ENCODE measurements at places on chromosomes 4 and X.

DNA sequence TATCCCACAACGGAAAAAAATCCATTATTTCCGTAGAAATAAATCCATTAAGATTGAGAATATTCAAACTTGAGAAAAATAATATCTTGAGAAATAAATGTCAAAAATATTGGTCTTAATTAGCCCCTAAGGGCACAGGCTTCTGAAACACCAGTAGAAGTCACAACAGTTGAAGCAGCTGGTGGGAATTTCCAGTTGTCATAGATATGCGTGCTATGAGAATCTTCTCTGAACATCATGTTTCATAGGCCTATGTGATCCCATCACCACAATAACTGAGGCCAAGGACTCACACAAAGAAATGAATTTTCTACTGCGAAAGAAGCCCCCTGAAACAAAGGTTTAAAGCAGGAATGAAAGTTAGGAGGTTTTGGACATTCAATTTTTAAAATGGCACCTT lies 292.0 kb downstream of the DTHD1 start:
- peak; percentile 6 for DNase-seq

GRCh38 chr4:104941661-104942062 lies 205.0 kb upstream of the TET2 start:
- peak; percentile 2 for DNase-seq

DNA sequence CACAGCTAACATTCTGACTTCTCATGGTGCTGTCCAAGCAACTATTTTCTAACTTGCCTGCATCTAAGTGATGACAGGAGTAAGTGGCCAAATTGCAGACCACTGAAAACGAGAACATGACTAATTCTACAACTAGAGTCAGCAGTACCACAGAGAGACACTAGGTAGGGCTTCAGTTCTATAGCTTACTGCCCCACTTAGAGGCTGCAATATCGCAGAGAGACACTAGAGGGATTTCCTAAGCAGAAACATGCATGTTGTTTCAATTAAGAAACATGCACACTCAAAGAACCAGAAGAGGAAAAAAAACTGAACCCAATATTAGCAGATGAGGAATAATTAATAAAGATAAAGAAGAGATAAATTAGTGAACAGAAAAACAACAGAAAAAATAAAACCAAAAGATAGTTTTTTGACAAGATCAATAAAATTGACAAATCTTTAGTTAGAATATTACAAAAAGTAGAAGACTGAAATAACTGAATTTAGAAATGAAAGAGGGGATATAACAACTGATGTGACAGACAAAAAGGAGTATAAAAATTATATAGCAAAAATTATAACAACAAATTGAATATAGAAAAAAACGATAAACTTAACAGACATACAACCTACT lies 100.8 kb downstream of the SPIN4 start:
- DNase-seq = peak; percentile 24

GRCh38 chr4:101835121-101835904 lies 44.8 kb downstream of the BANK1 start:
- DNase-seq = no peak

DNA sequence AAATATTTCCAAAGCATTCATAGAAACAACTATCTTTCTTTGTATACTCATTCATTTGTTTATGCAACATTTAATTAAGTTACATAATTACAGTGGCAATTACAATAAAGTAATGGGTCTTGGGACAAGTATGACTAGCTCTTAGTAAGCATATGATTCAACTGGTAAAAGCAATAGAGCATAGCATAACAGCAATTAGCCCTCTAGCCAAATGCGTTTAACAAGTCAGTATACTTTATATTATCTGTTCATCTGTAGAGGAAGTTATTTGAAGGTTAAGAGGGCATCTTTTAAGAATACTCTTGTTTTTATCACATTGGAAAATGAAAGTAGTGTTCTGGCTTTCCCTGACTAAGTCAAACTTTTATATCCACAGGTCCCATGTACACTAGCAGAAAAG lies 198.1 kb upstream of the UGT8 start:
- no peak for DNase-seq

- no peak for DNase-seq
Observed at GRCh38 chr4:109748114-109748513, 18.2 kb upstream of the PLA2G12A start.

- DNase-seq = no peak
Observed at GRCh38 chrX:106363214-106363613, 195.1 kb downstream of the PWWP3B start.

DNA sequence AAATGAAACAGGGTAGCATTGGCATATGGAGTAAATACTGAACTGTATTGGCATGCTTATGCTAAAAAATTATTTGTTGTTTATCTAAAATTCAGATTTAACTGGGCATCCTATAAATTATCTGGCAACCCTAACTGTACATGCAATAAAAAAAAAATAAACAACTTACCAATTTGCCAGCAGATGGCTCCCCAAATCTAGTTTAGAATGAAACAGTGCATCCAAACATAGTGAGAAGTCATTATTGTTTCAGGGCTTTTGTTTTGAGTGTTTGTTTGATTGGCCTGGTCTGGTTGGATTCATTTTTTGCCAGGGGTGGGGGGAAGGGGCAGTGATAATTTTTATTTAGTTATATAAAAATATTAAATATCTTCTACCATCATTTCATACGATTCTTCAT lies 12.8 kb upstream of the NSUN7 start:
- DNase-seq = peak; percentile 65

DNA sequence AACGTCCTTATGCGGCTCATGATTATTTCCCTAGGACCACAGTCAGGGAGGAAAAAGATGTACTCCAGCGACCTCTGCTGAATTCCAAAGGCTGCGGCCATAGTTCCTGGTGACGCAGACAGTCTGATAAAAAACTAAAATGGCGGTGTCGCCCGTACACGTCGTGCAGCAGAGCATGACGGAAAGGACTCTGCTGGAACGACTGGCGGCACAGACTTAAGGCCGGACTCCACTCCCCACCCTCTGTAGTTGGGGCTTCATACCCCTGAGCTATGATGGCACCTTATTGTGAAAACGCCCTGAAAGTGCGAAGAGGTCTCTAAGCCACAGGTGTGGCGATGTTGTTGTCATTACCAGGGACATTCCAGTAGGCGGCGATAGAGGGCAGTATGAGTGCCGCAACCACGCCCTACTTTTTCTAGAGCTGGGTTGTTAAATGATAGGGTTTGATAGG lies 90.0 kb upstream of the EDA2R start:
- DNase-seq = peak; percentile 21

All from GM13976 (cell line).